ENCODE measurements at places on chromosomes 3 and 15. TPM values are rescaled to one million over a fixed set of nuclear protein-coding genes. Genes with fewer than 3 reads are reported as not detected.

IL5RA gene
- not detected for total RNA-seq

KBTBD8 gene
- 2.1 TPM for total RNA-seq

SSUH2 gene
- total RNA-seq, result 0.28 TPM

ST6GAL1 gene
- total RNA-seq, result 2.3 TPM

GRCh38 chr15:65688462-65688861 is 66.7 kb downstream of the SLC24A1 start:
- H3K4me1 ChIP-seq, result no peaks in the 10 kb centered on the region
- no peak overlapping the region for H3K4me3 ChIP-seq
- no peaks in the 10 kb centered on the region for H3K27me3 ChIP-seq
- no peak for DNase-seq
- peaks cover 37% of the 10 kb centered on the region for H3K36me3 ChIP-seq
- no peak overlapping the region for H3K27ac ChIP-seq

GRCh38 chr3:194103983-194104751 is 31.8 kb upstream of the HES1 start:
- H3K27ac ChIP-seq, result no peak overlapping the region
- H3K4me3 ChIP-seq, result no peak overlapping the region
- no peak for DNase-seq
- no peaks in the 10 kb centered on the region for H3K4me1 ChIP-seq
- H3K36me3 ChIP-seq, result no peaks in the 10 kb centered on the region

DNA sequence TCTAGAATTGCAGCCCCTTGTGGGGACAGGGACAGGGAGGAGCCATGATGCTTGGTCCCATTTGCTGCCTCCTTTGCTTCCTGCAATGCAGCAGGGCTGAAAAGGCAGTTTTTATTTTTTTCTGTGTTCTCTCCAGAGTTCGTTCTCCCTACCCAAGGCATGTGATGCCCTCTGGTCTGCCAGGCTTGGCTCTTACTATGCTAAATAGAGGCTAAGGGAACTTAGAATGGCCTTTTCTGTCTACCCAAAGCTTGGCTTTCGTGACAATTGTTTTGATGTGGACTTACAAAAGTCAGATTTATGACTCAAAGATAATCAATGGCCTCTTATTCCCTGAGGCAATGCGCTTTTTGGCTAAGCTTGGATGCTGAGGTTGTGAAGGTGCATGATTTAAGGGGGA is 293.3 kb upstream of the TBL1XR1 start:
- peaks cover 19% of the 10 kb centered on the region for H3K4me1 ChIP-seq
- H3K36me3 ChIP-seq, result peaks cover under 1% of the 10 kb centered on the region
- DNase-seq, result no peak
- peaks cover 3% of the 10 kb centered on the region for H3K27me3 ChIP-seq
- no peak overlapping the region for H3K27ac ChIP-seq

DNA sequence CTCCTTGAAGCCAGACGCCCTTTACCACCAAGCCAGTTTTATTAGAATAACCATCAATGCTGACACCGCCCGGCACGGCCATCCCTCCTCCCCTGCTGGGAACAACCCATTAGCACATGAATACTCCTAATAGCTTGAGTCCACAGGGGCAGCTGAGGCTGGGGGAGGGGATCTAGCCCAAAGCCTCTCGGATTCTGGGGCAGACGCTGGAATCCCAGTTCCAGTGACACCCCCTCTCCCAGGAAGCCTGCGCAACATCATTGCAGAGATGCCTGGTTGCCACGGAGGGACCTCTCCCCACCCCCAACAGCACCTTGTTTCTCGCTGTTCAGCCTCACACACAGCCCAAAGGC is 1.2 kb upstream of the LINGO1 start:
- H3K4me3 ChIP-seq, result peak overlapping the region; percentile 27
- H3K36me3 ChIP-seq, result no peaks in the 10 kb centered on the region
- H3K4me1 ChIP-seq, result no peaks in the 10 kb centered on the region
- H3K27ac ChIP-seq, result no peak overlapping the region

DNA sequence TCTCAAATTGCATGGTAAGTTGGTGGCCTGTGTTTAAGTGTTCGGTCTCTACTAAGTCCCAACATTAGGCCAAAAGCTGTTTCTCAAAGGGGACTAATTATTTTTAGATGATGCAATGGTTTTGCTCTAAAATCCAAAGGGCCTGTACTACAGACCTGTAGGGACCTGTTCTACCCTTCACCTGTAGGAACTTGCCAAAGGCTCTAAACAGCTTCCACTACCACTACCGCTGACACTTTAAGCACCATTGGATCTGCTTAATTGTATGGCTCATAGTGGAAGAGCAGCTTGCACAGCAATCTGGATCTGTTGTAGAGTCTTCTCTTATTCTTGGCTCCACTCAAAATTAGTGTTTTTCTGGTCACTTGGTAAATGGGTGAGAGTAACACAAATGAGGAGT is 346.8 kb downstream of the EPHA6 start:
- peaks cover 1% of the 10 kb centered on the region for H3K27me3 ChIP-seq
- DNase-seq, result no peak
- H3K4me3 ChIP-seq, result no peak overlapping the region
- no peak overlapping the region for H3K27ac ChIP-seq
- H3K4me1 ChIP-seq, result no peaks in the 10 kb centered on the region

DNA sequence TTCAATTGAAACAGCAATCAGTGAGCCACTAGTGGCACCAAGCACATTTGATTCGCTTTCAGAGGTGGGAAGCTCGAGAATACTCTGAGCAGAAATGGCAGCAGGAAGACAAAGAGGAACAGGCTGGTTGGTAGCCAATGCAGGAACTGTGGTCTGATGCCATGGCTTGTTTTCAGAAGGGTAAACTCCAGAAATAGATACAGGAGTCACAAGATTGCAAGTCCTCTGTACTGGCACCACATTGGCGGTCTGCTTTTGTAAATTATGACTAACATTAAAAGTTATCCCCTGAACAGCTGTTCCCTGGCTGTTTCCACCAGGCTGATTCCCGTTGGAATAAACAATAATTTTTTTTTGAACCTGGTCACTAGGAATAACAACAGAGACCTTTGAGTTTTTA is 35.5 kb downstream of the USF3 start:
- no peak for DNase-seq
- no peaks in the 10 kb centered on the region for H3K27me3 ChIP-seq
- no peak overlapping the region for H3K4me3 ChIP-seq

Measured in HFFc6 (cell line).